ENCODE measurements at places on chromosomes 6 and 20. TPM values are rescaled to one million over a fixed set of nuclear protein-coding genes. Genes with fewer than 3 reads are reported as not detected.

DNA sequence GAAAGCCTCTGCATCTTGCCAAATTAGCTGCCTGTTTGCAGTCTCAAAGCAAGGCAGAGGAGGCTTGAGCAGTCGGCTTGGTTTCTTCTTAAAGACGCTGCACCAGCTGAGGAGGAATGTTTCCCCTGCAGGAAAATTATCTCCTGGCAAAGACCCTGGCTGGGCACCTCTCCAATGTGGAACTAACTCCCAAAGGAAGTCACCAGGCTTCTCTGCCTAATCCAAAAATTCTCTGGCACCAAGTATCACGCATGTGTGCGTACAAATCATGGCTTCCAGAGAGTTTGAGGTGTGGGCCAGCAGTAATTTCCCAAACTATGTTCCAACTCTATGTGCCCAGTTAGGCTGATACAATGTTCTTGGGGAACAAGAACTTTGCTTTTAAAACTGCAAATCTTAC lies 176.2 kb downstream of the KIF16B start:
- DNase-seq = no peak

DNA sequence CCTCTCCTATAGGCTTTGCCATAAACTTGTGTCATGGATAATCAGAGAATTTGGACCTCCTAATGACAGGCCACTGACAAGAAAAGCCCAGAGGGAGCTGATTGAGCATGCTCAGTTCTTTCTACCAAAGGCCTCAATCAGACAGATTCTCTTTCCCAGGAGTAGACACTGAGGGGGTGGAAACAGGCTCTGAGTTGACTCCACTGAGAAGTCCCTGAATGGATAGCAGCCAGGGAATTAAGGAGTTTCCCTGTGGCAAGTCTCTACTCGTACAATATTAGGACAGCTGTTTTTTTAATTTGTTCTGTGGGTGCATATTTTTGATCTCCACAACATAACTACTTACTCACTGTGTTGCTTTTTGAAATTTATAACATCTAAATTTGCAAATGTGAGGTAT lies 63.3 kb downstream of the SLC16A10 start:
- no peak for DNase-seq

DNA sequence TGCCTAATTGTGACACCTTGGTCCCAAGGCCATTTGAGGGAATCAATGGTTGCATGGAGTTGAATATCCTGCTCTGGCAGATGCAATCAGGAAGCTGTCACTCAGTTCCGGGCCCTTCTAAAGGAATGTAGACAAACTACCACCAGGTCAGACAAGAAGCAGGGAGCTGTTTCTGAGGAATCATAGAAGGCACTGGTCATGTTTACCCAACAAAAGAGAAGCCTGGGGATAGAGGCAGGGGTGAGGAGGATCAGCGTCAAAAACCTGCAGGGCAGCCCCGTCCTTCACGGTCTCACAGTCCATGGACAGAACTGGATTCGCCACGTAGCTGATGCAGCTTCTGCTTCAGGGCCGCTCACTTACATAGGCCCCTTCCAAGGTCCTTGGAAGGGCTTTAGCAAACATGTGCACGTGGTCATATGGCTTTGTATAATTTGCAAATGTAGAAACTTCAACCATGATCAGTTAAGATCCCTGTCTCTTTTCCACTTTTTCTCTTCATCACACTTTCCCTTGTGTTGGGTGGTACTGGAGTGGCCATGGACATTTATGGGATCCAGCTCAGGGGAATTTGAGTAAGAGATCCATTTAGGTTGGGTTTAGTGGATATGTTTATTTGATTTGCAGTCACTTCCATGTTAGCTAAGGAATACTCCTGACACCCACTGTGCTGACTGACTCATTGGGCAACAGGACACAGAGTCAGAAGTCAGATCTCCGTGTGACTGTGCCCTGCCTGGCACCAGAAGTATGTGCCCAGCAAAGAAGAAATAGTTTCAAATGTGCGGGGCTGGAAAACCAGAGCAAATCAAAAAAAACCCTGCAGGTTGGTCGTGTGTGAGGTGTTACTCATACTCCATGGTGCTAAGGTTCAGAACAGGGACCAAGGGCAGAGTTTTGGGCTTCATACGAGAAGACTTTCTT lies 60.0 kb upstream of the ZFAND3 start:
- no peak for DNase-seq

The PNPLA1 gene
- total RNA-seq = not detected

The SERAC1 gene
- total RNA-seq = 2.5 TPM

The C6orf15 gene
- not detected for total RNA-seq
